ENCODE measurements at places on chromosomes 13 and 19.
A peak's percentile ranks its signal among the peaks of the same experiment; 100 is the strongest.

DNA sequence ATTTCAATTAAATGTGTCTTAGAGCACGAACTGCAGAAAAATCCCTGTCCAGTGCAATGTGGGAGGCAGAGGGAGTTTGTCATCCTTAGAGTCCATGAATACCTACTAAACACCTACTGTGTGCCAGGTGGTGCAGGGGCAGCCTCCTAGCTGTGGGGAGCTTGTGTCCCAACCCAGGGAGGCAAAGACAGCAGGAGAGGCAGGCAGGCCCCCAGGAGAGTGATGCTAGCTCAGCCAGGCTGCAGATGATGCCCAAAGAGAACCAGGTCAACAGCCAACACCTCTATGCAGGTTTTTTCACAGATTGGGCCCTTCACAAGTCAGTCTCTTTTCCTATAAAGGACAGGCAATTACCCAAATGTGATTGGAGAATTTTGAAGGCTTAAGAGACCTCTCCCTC, 108.2 kb upstream of the UQCRFS1 start:
- no peak for DNase-seq

GRCh38 chr19:31351056-31351854, 2.0 kb upstream of the TSHZ3 start:
- peak; percentile 62 for DNase-seq

- DNase-seq = no peak
Observed at GRCh38 chr13:64410276-64411053, 2819.7 kb downstream of the PCDH9 start.

GRCh38 chr19:29531458-29532025, 5.7 kb downstream of the VSTM2B start:
- DNase-seq = no peak

GRCh38 chr19:54104998-54105715, 2.5 kb downstream of the NDUFA3 start:
- DNase-seq = no peak

DNA sequence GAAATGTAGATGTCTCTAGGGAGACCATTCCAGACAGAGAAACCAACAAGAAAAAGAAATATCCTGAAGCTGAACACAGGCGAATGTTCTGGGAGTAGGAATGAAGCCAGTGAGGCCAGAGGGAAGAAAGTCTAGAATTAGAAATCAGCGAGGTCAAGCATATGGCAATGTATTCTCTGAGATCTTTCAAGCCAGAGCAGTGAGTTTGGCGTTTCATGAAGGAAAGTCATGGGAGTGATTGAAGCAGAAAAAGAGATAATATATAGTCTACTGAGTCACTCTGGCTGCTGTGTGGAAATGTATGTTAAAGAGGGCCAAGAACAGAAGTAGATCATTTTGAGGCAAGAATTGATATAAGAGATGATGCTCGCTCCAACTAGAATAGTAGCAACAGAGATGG, 576.0 kb downstream of the PCDH17 start:
- no peak for DNase-seq

GRCh38 chr19:17237747-17238706, 7.7 kb downstream of the NR2F6 start:
- DNase-seq = no peak

DNA sequence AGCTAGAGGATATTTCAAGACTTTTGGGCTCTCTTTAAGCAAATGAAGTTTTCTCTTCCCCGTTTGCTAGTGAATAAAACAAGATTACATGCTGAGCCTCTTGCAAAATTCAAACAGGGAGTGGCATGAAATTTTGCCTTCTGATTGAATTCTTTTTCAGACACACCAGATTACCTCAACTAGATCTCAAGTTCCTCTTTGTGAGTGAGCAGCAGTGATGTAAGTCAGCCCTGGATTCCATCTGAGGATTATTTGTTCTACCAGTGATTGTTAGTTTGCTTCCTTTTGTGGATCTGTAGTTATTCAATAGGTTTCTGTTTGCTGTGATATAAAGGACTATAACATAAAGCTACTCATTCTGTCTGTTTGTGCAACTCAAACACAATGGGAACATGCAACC, 407.7 kb downstream of the LMO7 start:
- DNase-seq = no peak

DNA sequence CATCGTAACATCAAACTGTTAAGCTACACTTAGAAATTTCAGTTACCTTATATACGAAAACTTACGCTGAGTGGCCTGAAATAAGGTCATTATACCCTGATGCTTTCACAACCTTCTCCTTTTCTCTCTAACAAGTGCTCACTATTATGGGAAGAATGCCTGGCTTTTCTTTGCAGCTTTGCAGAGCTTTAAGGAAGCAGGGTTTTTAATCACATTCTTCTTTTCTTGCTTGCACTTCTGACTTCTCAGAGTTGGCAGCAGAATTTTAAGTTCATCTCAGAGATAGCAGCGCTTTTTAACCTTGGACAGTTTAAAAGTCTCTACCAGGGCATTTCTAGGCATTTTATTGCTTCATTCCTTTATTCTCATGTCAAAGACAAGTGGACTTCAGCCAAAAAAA, 285.1 kb downstream of the SPRY2 start:
- DNase-seq = no peak

- no peak for DNase-seq
Observed at GRCh38 chr13:59332966-59333365, 830.8 kb downstream of the DIAPH3 start.

DNA sequence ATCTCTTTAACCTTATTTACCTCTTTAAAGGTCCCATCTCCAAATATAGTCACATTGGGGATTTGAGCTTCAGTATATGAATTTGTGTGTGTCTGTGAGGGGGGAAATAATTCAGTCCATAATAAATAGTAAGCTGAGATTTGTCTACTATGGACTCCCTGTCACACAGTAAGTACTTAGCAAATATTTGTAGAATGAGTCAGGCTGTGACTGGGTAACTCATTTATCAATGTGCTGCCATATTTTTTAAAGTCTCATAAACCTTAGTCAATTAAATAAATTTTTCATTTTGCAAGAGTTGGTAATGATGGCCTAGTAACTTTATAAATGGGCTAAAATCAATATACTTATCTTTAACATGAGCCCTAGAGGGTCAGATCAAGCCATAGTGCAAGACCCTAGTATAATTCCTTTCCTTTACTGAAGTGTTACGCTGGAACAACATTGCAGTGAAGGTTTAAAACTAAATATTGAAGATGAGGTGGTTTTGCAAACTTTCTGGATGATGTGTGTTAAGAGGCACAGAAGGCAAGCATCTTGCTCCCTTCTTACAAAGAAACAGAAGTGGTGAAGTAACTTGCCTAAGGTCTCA, 305.1 kb downstream of the KCNRG start:
- peak; percentile 75 for DNase-seq

DNA sequence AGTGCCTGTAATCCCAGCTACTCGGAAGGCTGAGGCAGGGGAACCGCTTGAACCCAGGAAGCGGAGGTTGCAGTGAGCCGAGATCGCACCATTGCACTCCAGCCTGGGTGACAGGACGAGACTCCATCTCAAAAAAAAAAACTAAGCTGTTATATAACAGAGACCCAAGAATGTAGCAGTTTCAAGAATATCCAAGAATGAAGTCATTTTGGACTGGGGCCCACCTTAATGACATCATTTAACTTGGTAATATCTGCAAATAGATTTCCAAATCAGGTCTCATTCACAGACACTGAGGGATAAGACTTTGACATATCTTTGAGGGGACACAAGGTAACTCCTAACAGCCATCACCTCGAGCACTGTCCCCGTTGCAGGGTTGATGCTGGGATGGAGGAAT, 36.5 kb upstream of the MRI1 start:
- no peak for DNase-seq

- DNase-seq = no peak
Observed at GRCh38 chr13:20337884-20338551, 105.9 kb upstream of the GJB6 start.

DNA sequence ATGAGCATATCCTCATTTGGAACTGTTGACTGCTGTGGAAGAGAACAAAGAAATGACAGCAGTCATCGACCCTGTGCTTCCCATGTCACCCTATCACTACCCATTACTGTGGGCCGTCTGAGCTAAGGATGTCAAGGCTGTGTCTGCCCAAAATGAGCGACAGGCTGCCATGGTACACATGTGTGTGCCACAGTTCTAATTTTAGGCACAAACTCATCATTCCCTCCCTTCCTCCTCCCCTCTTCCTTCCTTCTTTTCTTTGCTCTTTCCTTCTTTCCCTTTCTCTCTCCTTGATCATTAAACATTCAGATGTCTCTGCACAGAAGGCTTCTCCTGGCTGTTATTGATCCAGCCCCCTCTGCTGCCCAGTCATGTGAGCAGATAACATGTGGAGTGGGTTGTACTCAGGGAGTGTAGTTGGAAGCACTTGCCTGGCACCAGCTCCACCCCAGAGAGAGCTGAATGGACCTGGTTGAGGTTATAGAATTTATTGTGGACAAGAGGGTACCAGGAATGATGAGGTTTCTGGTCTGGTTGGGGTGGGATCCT, 6.3 kb downstream of the FGF9 start:
- DNase-seq = no peak

- DNase-seq = no peak
Observed at GRCh38 chr13:30333616-30334015, 26.3 kb upstream of the KATNAL1 start.

DNA sequence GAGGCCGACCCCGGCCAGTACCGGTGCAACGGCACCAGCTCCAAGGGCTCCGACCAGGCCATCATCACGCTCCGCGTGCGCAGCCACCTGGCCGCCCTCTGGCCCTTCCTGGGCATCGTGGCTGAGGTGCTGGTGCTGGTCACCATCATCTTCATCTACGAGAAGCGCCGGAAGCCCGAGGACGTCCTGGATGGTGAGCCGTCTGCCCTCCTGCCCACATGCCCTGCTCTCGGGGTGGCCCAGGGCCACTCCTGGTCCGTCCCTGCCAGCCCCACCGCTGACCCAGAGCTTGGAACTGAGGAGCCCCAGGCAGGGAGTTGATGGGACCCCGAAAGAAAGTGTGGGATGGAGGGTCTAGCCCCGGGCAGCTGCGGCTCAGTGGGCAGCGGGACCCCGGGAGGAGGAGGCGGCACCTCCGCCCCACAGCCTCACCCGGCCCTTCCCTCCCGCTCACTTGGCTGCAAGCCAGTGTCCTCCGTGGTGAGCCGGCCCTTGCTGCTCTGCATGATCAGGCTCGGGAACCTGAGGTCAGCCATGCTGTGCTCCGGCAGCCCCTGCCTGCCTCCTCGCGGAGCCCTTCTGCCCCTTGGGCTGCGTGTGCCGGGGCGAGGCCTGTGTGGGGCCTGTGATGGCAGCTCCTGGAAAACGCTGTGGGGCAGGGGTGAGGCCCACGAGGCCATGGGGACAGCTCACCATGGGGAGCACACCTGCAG, 8.1 kb upstream of the HCN2 start:
- no peak for DNase-seq

DNA sequence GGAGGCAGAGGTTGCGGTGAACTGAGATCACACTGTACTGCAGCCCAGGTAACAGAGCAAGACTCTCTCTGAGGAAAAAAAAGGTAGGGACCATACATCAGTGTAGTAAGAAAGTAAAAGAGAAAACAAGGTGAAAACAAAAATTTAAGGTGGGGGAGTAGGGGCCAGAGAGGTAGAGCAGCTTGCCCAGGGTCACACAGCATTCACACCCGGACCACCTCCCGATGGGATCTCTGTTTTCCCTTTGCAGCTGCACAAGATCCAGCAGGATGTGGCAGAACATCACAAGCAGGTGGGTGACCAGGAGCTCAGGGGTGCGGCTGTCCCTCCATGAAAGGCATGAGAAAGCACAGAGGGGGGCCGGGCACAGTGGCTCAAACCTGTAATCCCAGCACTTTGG, 4.5 kb downstream of the TLE6 start:
- no peak for DNase-seq

- no peak for DNase-seq
Observed at GRCh38 chr13:98393873-98394272, 183.0 kb downstream of the STK24 start.

DNA sequence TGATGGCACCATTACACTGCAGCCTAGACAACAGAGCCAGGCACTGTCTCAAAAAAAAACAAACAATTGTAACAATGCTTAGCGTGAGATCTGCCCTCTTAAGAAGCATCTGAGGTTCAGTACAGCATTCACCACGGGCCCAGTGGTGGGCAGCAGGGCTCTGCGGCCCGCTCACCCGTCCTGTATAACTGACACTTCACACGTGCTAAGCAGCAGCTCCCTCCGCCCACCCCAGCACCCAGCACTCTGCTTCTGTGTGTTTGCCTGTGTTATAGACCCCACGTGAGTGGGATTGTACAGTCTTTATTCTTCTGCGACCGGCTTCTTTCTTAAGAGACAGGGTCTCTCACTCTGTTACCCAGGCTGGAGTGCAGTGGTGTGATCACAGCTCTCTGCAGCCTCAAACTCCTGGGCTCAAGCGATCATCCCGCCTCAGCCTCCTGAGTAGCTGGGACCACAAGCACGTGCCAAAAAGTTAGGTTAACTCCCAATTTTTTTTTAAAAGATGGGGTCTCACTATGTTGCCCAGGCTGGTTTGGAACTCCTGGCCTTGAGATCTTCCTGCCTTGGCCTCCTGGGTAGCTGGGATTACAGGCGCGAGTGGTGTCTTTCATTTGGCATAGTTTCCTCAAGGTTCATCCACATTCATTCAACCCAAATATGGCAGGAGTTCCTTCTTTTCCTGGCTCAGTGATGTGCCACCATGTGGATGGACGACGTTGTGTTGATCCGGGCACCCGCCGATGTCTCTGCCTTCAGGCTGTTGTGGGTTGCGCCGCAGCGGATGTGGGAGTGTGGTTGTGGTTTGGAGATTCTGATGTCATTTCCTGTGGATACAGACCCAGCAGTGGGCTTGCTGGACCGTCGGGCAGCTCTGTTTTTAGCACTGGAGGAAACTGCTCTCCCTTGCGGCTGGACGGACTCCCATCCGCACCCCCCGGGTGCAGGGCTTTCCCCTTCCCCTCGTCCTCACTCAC, 170.0 kb downstream of the KDM4B start:
- DNase-seq = peak; percentile 52

- no peak for DNase-seq
Observed at GRCh38 chr19:12668346-12668745, 1.7 kb downstream of the WDR83 start.

GRCh38 chr19:43594081-43594697, 1.7 kb downstream of the IRGQ start:
- DNase-seq = no peak

- DNase-seq = no peak
Observed at GRCh38 chr13:52879950-52880741, 31.7 kb upstream of the PCDH8 start.

GRCh38 chr13:55091172-55091571, 2049.5 kb upstream of the PRR20A start:
- no peak for DNase-seq

DNA sequence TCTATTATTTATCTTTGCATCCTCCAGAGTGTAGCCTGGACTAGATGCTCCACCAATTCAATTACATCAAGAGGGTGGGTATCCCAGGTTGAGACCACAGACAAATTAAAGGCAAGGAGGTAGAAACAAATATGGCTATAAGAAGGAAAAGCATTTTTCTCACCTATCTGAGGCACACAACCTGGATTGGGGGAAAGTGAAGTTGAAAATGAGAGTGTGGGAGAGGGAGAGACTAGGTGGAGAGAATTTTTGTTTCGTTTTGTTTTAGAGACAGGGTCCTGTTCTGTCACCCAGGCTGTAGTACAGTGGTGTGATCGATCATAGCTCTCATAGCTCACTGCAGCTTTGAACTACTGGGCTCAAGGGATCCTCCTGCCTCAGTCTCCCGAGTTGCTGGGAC, 5.8 kb upstream of the PRODH2 start:
- DNase-seq = no peak
